Activated CD4-positive, alpha-beta T cell treated with anti-CD3 and anti-CD28 coated beads, Interleukin-2, amount 50 U/mL, for 16 hours (primary cell): ENCODE measurements at places on chromosomes 2 and 18.
A peak's percentile ranks its signal among the peaks of the same experiment; 100 is the strongest.

DNA sequence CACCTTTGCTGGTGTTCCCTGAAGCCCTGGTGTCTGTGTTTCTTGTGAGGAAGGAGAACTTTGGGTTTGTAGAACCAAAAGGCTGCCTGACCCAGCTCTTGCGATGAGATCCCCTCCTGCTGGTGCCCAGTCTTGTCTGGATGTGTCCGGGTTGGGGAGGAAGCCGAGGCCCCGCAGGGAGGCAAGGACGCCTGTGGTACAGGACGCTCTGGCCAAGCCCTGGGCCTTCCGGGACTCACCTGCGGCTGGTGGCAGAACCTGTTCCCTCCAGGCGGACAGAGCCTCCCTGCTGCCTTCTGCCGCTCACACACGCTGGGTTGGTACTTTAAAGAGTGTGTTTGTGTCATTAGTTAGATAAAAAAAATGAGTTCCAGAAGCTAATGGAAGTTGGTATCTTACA is 616.2 kb downstream of the GALR1 start:
- no peak for DNase-seq

- peak; percentile 44 for DNase-seq
These were observed 65.6 kb downstream of the ODC1 start for GRCh38 chr2:10382354-10383061.

GRCh38 chr18:11981192-11981542 is at the start of gene IMPA2:
TSS of gene IMPA2 (plus strand) at chr18:11981507. CDS start at chr18:11981670, 163 bp downstream.
- DNase-seq: no peak

DNA sequence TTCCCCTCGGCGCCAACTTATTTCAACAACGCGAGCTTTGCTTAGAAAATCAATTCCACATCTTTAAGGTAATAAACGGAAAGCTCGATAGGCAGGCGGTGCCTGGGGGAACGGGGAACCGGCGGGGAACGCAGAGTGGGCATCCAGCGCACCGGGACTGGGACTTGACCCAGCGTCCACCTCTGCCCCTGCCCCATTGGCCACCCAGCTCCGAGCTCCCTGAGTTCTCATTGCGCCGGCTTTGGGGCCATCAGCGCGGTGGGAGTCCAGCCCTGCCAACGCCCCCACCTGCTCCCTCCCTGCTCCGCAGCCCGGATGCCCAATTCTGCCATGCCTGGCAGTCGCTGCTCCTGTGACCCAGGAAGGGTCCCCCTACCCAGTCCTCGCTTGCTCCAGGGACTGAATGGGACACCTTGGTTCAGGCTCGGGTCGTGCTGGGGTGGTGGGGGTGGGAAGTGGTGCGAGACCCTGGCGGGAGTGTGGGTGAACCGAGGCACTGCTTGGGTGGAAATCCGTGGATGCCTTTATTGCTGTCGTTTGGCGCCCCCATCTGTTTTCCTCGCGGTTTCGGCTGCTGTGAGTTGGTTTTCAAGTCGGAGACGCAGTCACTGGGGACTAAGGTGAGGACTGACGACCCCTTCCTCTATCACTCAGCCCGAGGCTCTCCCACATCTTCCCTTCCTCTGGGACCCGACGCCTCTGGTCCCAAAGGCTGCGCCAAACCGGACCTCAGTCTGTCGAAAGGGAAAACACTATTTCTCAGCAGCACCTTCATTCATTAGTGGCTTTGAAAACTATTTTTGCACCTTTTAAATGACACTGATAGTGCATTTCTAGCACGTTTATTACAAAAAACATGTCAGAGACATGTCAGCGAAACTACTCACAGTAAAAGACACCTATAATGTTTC is 2.4 kb upstream of the EVX2 start:
- no peak for DNase-seq

GRCh38 chr2:44333994-44334393 is 27.3 kb downstream of the PREPL start:
- DNase-seq: no peak

- no peak for DNase-seq
These were observed 117.8 kb upstream of the LGALSL start for GRCh38 chr2:64336171-64336570.

DNA sequence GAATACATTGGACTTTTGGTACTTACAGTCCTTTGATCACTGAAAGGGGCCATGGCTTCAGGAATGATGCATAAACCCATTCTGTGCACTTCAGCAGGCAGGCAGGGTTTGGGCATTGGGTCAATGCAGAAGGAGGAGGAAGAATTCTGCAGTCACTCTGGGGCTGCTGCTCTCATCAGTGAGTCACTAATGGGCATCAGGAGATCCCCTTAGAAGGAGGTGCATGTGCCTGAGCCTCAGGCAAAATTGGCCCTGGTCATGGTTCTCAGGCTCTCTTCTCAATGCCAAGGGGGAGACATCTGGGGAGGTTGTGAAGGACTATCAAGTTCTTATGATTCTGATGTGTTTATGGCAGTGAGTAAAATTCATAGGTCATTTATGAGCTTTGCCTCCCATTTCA is 52.0 kb upstream of the TNP1 start:
- no peak for DNase-seq

GRCh38 chr2:9690252-9690651 is 59.5 kb upstream of the YWHAQ start:
- DNase-seq: no peak

DNA sequence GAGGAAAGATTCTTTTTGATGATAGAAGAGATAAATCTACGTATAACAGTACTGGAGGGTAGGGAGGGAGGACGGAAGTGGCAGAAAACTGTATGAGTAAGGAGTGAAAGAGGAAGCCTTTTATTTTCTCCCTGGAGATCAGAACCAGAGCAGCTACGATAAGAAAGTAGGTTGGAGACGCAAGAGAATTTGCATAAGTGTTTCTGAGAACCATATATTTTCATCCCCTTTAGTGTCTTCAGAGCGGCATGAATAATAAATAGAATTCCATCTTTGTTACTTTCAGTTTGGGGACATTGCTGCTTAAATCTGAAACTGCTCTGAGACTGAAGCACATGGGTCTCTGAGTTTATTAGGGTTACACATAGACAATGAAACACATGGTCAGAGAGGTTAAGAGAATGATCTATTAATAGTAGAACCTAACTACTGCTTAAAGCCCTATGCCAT is 230.2 kb upstream of the TNP1 start:
- peak; percentile 73 for DNase-seq

GRCh38 chr2:239880396-239880795 is 144.7 kb downstream of the NDUFA10 start:
- no peak for DNase-seq

DNA sequence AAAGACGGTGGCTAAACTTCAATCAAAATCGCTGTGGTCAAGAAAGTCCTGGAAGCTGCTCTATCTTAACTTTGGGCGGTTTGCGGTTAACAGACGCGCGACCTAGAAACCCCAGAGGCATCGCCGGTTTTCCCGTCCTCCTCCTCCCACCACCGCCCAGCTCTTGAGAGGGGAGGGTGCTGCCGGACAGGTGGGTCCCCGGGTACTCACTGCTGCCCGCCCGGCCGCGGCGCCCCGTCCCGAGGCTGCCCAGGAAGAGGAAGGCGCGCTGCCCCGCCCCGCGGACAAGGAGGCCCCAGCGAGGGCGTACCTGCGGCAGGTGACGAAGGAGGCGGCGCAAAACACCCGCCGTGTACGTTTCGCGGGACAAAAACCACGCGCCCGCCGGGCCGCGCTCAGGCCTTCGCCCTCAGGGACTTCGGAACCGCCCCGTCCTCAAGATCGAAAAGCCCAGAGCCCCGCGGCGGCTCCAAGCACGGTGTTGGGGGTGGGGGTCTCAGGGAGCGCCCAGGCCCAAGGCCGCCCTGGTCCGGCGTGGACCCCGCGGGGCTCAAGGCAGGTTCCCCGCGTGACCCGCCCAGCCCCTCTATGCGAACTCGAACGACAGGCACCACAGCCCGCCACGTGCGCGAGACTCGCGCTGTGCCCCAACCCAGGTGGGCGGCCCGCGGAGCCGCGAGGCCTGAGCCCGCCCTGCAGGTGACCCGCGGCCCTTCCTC is at the start of gene SH3YL1:
Gene SH3YL1 (minus strand): TSS at position 259 of the 719 bp plus-strand sequence. CDS start 48 bp downstream, at position 211.
- DNase-seq: peak; percentile 18

GRCh38 chr2:121803503-121803902 is 48.1 kb downstream of the TSN start:
- no peak for DNase-seq

- DNase-seq: no peak
These were observed 68.2 kb upstream of the ITGB6 start for GRCh38 chr2:160268151-160268781.

- no peak for DNase-seq
These were observed 16.8 kb upstream of the CUL3 start for GRCh38 chr2:224601923-224602322.

DNA sequence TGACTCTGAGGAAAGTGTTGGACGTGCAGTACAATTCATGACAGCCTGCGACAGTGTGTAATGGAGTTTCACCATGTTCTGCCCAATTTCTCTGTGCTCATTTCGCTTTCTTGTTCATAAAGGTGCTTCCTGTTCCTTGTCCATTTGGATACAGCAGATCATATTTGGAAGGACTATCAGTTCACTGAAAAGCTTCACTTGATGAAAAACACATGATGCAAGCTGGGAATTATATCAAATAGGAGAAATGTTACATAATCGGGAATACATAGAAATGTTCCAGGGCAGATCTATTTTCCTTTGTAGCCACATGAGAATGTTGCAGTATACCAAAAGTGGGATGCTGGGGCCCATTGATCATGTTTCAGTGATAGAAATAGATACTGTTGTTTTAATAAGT is 266.3 kb upstream of the SLC14A2 start:
- DNase-seq: no peak

- DNase-seq: no peak
These were observed 336.3 kb upstream of the NRXN1 start for GRCh38 chr2:51368250-51368649.

DNA sequence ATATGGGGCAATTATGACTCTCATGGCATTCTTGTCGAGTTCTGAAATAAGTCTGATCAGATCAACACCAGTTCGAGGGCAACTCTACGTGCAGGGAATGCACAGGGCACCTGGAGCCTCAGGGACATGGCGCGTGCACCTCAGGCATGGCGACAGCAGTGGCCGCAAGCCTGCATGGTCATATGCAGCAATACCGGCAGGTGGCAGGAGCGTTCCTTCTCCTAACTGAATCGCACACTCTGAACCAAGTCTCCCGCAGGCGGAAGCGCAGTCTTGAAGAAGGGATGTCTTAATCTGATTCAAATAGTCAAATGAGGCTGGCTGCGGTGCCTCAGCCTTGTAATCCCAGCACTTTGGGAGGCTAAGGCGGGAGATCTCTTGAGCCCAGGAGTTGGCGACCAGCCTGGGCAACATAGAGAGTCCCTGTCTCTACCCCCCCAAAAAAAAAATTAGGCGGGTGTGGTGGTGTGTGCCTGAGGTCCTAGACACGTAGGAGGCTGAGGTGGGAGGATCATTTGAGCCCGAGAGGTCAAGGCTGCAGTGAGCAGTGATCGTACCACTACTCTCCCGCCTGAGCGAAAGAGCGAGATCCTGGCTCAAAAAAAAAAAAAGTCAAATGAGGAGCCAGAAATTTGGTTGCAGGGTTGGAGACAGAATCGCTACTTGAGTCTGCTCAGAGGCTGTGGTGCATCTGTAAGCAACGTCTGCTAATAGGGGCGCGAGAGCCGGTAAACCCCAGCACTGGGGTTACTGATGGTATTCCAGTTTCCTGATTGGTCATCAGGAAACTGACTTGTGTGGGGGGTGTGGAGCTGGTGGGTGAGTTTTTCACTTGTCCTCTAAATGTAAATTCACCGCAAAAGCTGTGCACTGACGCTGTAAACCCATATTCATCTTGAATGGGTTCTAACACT is 28.8 kb downstream of the FHL2 start:
- DNase-seq: peak; percentile 89

- no peak for DNase-seq
These were observed 16.9 kb downstream of the STEAP3 start for GRCh38 chr2:119240311-119241204.

GRCh38 chr2:218861645-218862318 is 2.2 kb downstream of the WNT6 start:
- DNase-seq: no peak

DNA sequence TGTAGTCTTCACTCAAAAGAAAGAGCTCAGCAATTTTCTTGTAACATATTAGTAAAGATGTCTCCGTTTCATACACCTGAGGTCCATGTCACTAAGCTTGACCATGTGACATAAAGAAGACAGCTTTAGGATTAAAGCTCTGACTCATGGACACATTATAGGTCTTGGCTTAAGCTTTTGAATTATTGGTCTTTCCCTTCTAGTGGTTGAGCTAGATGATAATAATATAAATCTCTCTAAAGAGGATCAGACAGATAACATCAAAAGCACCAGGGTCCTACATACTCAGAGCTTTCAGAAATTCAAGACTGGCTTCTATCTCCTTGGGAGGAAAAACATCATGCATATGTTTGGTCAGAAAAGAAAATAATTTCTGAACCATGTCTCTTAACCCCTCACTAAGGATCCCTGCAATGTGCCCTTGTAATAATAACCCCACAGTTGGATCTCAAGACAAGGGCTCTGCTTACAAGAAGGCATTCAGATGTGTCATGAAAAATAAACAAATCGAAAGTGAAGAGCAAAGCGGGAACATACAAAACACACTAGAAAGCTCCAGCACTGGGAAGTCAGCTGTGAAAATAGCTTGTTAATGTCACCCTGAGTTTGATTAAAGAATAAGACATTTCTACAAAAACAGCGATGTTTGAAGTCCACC is 174.5 kb downstream of the PID1 start:
- DNase-seq: no peak

GRCh38 chr18:56085551-56085950 is 497.6 kb upstream of the TCF4 start:
- no peak for DNase-seq

GRCh38 chr2:56741601-56742102 is 557.9 kb downstream of the CCDC85A start:
- DNase-seq: no peak

DNA sequence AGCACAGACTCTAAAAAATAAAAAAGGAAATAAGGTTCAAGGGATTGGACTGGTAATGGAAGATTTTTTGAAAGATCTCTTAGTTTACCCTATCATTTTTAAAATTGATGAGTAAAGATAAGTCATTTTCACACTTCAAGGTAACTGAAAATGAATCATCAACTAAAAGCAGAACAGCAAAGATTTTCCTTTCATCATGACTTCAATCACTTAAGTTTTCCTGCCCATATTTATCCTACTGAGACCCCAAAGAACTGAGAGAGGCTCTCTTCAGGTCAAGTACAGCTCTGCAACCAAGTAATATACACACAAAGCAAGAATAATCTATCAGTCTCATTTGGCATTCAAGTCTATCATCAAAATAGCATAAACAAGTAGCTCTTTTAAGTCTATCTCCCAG is 540.7 kb downstream of the METTL4 start:
- no peak for DNase-seq

DNA sequence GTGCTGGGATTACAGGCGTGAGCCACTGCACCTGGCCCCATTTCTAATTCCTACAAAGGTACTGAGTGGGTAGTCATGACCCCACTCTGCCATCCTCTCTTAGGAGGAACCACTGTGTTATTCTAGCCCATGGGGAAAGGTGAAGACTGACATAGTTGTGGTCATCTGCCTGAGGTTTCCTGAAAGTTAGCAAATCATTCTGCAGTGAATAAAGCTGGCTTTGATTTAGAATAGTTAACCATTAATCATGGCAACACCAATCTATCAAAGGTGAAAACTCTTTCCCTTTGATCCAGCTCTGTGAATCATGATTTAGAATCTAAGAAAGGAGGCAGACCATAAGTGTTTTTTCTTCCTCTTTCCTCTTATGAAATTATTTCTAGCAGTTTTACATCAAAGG is 50.8 kb downstream of the SUMO1 start:
- DNase-seq: no peak

- DNase-seq: no peak
These were observed 89.8 kb downstream of the PRPF40A start for GRCh38 chr2:152627351-152627957.
